ENCODE measurements at places on chromosomes 13 and 19. TPM values are rescaled to one million over a fixed set of nuclear protein-coding genes. Genes with fewer than 3 reads are reported as not detected.
A peak's percentile ranks its signal among the peaks of the same experiment; 100 is the strongest.

- DNase-seq = no peak
These were observed 334.5 kb downstream of the RFC3 start for GRCh38 chr13:34152409-34152808.

DNA sequence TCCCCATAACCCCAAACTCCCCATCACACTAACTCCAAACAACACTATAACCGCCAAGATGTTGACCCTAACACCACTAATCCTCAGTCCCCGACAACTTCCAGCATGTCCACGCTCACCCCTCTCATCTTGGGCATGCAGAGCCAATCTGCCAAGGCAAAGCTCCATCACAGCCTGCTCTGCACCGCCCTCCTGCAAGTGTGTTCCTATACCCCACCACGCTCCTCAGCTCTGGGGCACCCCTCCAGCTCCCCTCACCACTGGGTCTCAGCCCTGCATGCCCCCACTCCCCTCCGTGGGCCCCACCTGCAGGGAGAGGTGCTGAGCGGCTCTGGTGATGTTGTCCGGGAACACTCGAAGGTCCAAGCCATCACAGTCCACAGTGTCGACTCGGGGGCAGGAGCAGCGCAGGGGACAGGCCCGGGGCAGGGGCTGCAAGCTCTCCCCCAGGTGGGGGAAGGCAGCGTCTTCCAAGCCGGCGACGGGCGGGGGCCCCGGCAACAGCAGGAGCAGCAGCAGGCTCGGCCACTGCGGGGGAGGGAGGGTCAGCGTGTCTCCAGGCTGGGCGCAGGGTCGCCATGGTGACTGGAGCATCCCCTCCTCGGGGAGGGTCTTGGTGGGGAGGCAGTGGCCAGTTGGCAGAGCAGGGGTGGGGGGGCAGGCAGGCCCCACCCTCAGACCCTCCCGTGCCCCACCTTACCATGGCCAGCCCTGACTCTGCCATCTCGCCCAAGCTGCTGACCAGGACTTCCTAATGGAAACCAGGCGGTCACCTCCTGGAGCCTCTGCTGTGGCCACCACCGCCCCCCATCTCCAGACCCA, 527 bp downstream of the PODNL1 start:
- no peak for DNase-seq

DNA sequence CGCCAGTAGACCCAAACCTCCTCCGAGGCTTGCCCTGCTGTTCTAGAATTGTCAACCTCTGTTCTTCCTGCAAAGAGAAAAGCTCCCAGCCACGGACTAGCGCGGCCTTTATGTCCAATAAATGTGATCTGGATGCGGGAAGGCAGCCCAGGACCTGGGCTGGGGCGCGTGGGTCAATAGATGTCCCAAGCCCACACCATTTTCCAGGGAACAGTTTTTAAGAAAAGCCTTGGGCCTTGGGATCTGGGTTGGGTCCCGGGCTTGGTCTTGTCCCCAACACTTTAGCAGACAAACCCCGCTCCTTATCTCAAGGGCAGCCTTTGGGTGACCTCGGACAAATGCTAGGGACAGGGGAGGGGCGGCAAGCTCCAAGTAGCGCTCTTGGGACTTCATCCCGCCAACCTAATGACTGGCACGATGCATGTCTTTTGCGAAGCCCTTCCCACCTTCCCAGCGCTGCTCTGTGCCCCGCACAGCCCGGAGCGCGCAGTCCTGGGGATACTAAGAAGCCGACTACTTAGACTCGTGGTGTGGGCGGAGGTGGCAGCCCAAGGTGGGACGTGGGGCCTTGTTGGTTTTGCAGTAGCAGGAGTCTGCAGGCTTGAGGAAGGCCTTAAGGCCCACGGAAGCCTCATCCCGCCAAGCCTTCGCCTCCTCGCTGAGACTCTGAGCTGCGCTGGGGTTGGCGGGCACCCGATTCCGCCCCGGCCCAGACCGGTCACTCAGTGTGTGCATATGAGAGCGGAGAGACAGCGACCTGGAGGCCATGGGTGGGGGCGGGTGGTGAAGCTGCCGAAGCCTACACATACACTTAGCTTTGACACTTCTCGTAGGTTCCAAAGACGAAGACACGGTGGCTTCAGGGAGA, 10.8 kb downstream of the SOX21 start:
- DNase-seq = no peak

- DNase-seq = no peak
These were observed 13.7 kb downstream of the SMIM24 start for GRCh38 chr19:3466635-3467034.

Gene S1PR2
- 6.2 TPM for total RNA-seq

Gene ZNF749
- 21.7 TPM for total RNA-seq

Gene TTYH1
- 0.73 TPM for total RNA-seq

DNA sequence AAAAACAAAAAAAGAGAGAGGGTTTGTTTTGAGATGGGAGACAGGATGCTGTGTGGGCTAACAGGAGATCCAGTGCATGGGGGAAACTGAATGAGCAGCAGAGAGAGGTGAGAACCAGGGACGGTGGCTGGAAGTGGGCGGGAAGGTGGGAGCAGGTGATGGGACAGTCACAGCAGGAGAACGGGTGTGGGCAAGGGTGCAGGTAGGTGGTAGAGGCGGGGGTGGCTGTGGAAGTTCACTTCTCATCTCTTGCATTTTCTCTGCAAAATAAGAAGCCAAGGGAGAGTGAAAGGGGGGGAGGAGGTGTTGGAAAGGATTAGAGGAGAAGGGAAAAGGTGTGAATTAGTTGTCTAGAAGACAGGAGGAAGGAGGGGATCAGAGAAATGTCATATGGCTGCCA, 21.9 kb downstream of the FBXO17 start:
- DNase-seq = no peak

- DNase-seq = no peak
These were observed 15.5 kb downstream of the NCLN start for GRCh38 chr19:3201072-3201700.

- DNase-seq = no peak
These were observed 769.8 kb upstream of the MIR17HG start for GRCh38 chr13:90577726-90578125.

Gene RFX1
- 16.4 TPM for total RNA-seq

DNA sequence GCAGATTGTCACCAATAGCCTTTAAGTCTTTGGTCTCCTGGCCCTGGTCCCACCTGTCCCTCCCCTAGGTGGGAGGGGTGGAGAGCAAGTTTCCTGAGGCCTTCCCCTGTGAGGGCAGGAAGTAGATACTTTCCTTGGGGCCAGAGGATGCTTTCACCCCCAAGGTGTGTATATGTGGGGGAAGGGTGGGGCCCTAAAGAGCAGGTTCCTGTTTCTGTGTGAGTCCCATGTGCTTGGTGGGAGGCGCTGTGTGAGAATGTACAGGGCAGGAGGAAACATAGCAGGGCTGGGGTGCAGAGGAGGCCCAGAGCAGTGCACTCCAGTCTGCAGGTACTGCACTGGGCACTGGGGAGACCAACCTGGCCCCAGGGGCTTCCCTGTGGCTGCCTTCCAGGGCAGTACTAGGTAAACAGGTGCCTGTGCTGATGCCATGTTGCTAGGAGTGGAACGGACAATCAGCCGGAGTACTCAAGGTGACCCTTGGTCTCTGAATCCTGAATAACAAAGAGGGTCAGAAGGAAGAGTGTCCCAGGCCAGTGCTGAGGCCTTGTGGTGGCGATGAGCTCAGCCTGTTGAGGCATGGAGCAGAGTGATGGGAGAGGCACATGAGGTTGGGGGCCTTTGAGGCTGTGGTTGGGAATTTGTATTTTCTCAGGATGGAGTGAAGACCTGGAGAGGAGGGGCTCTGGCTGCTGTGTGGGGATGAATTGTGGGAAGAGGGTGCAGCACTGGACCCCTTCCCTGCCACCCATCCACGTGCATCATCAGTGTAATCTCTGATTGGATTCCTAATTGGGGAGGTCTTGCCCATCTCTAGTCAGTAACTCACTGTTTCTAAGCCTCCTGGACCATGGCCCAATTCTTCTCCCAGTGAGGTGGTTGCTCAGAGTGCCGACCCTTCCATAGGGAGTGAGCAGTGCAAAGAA, 5.1 kb downstream of the EGLN2 start:
- no peak for DNase-seq

Gene F2RL3
- total RNA-seq = 2.0 TPM

Gene CGB1
- total RNA-seq = not detected

DNA sequence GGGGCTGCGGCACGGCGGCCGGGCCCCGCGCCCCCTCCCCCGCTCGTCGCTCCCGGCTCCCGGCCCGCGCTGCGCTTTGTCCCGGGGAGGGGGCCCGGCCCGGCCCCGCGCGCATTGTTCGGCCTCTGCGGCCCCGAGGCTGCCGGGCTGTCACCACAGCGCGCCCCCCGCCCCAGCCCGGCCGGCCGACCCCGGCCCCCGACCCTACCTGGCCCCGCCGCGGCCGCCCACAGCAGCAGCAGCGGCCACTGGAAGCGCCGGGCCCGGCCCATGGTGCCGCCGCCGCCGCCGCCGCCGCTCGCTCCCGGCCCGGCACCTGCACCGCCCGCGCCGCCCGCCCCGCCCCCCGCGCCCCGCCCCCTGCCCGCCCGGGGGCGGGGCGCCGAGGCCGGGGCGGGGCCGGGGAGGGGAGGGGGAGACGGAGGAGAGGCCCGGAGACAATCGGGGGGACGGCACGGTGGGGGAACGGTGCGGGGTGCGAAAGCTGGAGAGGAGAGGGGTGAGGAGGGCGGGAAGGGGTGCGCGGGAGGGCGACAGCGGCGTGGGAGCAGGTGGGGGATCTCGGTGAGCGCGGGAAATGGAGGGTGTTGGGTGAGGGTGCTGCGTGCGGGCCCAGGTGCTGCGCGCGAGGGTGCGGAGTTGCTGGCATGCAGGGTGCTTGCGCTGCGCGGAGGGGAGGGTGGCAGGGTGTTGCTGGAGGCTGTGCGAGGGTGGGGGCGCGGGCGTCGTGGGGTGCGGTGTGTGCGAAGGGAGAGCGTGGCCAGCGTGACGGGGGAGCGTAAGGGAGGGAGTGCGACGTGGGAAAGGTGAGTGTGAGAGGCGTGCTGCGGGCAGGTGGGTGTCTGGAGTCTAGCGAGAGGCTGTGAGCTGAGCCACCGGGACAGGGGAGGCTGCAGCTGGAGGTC, at the start of gene CADM4:
CADM4 (minus strand) TSS at position 332 of the 905 bp plus-strand sequence; CDS start at position 272, 60 bp downstream.
- DNase-seq = peak; percentile 60

Gene MYDGF
- total RNA-seq = 195 TPM

DNA sequence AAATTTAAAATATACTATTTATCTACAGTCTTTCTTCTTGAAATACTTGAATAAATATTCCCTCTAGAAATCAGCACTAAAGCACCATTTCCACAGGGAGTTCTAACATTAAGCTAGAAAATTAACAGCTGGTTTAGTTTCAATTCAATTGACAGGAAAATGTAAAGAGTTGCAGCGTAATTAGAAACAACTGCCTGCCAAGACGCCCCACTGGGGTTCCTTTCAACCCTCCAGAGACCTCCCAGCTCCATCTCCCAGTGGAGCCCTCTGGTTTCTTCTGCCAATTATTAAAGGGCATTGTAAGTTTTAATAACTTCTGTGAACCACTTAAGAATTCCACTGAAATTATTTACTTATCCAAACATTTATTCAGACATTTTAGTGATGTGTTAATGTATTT, 4.2 kb downstream of the GJA3 start:
- DNase-seq = no peak

Gene YJEFN3
- 14.9 TPM for total RNA-seq

Gene CASP14
- total RNA-seq = not detected

Gene ARHGEF7
- 70.3 TPM for total RNA-seq

Gene RHPN2
- total RNA-seq = 0.75 TPM

GRCh38 chr13:25037057-25037813, 58.7 kb upstream of the PABPC3 start:
- peak; percentile 66 for DNase-seq

DNA sequence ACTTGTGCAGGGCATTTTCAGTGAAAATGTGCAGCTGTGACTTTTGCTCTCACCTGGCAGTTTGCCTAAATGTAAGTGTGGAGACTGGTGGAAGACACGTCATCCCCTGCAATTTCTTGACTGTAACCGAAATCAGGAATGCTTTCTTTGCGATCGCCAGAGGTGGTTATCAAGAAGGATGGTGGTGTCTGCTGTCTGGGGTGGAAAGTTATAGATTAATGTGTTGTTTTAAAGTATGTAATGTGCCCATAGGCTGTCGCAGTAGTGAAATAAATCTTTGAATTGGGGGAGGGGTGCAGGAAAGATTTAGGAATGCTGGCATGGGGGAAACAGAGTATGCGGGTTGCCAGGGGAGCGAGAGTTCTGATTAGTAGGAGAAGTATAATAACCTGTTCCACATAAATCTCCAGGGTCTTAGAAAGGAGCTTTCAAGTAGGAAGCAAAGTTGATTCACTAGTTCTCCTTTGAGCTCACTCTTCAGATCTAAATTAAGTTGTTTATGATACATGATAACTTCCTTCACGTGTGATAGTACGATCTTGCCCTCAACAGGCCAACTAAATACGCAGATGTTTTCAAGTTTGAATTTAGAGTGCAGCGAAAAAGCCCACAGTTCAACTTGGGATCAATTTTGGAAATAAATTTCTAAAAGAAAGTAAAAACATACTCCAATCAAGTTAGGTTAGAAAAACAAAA, 1520.0 kb upstream of the SLC10A2 start:
- DNase-seq = no peak

GRCh38 chr13:20686863-20687579, 16.5 kb upstream of the IL17D start:
- DNase-seq = no peak

Gene CYP4F3
- total RNA-seq = not detected

- DNase-seq = no peak
These were observed 708.6 kb upstream of the KLHL1 start for GRCh38 chr13:70816853-70817252.

- no peak for DNase-seq
These were observed 20.7 kb downstream of the COL4A1 start for GRCh38 chr13:110285991-110286832.

DNA sequence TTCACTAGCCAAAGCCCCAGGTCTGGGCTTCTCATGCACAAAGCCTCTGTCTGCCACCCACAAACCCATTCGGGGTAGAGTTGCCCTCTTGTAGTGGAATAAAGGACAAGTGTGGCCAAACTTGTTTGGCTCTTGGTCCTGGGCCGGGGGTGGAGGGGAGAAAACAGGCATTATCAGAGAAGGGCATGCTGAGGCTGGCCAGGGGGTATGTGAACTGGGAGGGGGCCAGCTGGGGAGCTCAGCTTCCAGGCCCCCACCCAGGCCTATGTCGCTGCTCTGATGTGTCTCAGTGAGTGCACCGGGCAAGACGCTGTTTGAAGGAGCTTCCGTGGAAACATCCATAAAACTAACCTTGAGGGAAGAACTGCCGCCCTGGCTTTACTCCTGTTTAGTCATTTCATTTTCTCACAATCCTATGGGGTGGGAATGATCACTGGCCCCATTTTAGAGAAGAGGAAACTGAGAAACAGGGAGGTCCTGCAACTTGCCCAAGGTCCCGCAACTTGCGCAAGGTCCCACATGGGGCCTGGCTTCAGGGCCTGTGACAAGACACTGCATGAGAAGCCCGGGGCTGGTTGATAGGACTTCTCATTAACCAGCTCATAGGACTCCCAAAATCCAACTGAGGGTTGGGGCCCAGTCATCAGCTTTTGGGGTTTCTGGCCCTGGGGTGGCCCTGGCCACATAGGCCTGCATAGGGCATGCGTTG, 30.8 kb downstream of the CCNE1 start:
- DNase-seq = no peak

- DNase-seq = no peak
These were observed 44.4 kb downstream of the MTUS2 start for GRCh38 chr13:28864544-28864943.

DNA sequence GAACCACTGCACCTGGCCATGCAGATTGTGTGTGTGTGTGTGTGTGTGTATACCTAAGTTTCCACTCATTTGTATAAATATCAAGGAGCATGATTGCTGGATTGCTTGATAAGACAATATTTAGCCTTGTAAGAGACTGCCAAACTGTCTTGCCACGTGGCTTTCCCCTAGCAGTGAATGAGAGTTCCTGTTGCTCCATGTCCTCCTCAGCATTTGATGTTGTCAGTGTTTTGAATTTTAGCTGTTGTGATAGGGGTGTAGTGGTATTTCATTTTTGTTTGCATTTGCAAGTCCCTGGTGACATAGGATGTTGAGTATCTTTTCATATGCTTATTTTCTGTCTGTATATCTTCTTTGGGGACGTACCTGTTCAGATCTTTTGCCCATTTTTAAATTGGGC, 99.0 kb upstream of the ZNF536 start:
- DNase-seq = no peak
